NCI-H1436 treated with DMSO at 0.1 percent for 48 hours (cell line): ENCODE measurements at places on chromosomes 2 and 18.
A peak's percentile ranks its signal among the peaks of the same experiment; 100 is the strongest.

- DNase-seq: no peak
Measured at GRCh38 chr2:233433794-233434193, 79.5 kb downstream of the DGKD start.

DNA sequence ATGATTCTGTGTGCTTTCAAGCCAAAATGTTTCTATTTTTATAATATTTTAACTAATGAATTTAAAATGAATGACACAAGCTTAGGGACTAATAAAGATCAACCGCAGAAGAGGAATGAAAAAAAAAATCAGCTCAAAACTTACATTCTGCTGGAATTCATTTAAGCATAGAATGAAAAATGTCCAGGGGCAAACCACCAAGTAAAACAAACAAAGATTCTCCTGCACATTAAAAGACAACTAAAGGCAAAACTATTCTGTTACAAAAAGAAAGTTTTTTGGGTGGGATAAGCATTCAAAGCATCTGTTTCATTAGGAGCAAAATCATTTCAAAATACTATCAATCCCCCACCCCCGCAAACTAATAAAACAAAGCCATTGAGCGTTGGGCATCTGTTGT lies 99.3 kb upstream of the SOX11 start:
- no peak for DNase-seq

- no peak for DNase-seq
Measured at GRCh38 chr2:23510471-23510870, 125.5 kb downstream of the KLHL29 start.

GRCh38 chr2:974054-974453 lies 23.4 kb downstream of the SNTG2 start:
- DNase-seq: no peak

- DNase-seq: no peak
Measured at GRCh38 chr2:62822549-62822948, 117.0 kb downstream of the EHBP1 start.

DNA sequence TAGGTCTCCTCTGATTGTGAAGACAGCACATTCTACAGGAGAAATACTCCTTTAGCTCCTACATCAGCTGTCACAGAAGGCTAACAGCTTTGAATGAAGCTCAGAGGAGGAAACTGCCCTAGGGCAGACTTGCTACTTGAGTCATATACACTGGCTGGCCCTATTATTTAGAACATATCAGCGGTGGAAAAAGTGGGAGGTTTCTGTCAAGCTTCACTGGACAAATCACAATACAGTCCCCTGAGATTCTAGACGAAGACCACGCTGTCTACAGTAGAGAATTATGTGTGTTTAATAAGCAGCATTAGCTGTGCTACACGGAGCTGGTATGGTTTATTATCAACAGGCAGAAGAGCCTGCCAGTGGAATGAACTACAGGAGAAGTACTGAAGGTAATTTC lies 230.9 kb upstream of the FSIP2 start:
- DNase-seq: peak; percentile 80

GRCh38 chr2:3222636-3223035 lies 155.0 kb downstream of the EIPR1 start:
- no peak for DNase-seq

DNA sequence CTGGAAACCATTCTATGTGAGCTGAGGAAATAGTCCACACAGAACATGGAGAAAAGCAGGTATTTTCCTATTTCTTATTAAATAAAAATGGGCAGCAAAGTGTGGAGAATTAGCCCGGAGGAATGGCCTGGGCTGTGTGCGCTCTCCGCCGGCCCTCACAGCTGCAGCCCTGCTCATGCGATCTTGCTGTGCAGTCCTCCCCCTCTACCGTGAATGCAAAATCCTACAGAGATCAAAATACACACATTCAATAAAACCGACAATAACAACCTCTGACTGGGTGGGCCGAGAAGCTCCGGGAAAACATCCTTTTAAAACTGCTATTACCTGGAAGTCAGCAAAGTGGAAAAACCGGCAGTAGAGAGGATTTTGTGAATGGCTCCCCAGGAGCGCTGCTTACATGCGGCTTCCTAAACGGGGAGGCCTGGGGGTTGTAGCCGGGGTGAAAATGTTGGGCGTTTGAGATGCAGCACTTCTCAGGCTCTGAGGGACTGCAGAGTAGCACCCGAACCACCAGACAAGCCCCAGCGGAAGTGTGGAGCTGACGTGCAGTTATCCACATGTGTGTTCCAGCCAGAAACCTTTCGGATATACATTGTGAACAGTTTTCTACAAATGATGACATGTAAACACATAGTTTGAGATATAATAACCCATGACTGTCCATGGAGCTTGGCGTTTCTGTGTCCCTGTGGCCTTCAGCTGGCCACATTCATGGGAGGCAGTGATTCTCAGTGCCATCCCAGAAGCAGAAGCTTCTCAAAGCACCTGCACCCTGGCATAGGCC lies 94.2 kb upstream of the ALKAL2 start:
- no peak for DNase-seq

DNA sequence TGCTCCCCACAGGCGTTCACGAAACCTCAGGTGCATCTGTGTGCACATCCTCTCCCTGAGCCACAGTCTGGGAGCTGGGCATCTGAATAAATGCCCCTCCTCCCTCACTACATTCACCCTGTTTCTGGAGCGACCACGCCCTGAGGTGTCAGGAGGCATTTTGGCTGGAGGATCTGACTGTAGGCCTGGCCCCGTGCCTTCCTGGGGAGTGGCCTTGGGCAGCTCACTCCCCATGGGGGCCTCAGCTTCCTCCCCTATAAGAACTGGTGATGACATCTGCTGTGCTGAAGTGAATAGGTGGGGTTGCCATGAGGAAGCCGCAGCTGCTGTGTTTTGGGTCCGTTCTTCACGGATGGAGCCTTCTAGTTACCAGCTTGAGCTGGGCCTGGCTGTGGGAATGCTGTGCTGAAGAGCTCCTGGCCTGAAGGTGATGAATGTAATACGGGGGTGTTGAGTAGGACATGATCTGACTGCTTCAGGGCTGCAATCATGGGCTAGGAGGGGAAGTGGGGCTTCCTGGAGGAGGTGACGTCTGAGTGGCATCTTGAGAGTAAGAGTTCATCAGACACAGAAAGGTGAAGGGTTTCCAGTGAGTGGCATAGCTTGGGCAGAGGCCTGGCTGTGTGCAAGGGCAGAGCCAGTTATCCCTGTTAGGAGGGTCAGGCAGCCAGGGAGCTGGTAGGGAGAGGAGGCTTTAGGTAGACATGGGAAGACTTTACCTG lies 58.2 kb downstream of the GLI2 start:
- DNase-seq: no peak

DNA sequence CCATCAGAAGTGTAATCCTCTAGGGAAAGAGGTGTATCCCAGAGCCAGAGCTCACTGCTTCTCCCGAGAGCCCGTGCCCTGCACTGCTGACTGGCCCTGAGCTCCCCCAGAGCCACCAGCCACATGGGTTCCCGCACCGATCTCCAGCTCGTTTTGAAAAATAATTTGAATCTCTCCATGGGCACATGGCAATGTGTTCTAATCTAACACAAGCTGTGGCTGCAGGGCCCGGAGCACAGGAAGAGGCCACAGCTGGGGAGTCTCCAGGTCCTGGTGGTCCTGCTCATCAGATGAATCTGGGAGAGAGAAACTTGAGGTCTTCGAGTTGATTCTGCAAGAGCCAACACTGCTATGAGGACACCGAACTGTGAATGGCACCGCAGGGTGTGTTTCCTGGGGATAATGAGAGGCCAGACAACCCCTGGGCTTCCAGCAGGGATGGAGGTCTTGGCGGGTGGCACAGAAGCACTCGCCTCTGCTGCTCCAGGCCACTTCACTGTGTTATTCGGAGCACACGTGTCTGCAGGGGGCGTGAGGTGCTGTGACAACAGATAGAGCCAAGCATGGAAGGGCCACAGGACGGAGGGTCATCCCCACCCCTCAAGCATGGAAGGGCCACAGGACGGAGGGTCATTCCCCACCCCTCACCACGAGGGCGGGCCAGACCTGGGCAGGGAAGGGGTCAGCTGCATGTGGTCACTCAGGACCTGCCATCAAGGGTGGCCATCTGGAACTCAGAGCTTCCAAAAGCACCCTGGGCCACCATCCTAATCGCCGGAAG lies 196.8 kb downstream of the NDUFA10 start:
- no peak for DNase-seq

GRCh38 chr18:31243740-31244512 lies 74.0 kb upstream of the DSG1 start:
- DNase-seq: no peak

DNA sequence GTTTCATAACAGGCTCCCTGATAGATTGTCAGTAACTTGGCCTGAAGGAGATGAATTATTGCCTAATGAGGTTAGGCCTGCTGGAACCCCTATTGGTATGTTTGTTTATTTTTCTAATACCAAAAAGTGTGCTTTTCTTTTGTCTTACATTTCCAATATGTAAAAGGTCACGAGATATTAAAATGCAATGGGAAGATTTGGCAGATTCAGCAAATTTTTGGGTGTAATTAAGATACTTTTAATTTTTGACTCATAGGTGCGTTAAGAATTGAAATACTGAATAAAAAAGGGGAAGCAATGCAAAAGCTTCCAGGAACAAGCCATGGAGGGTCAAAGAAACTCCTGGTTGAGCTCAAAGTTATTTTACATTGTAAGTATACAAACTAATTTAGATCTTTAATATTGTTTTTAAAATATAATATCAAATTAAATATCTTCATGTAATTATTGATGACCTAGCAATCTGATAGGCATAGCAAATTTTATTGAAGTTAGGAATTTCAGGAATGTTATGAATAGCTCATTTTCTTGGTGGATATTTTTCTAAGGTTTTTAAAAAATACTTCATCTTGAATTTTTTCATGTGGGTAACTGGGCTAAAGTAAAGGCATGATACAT lies 52.1 kb downstream of the SMCHD1 start:
- no peak for DNase-seq

GRCh38 chr2:127649684-127650040 lies 3.7 kb downstream of the GPR17 start:
- DNase-seq: peak; percentile 7

GRCh38 chr2:233953087-233953801 lies 36.1 kb downstream of the TRPM8 start:
- DNase-seq: peak; percentile 64

DNA sequence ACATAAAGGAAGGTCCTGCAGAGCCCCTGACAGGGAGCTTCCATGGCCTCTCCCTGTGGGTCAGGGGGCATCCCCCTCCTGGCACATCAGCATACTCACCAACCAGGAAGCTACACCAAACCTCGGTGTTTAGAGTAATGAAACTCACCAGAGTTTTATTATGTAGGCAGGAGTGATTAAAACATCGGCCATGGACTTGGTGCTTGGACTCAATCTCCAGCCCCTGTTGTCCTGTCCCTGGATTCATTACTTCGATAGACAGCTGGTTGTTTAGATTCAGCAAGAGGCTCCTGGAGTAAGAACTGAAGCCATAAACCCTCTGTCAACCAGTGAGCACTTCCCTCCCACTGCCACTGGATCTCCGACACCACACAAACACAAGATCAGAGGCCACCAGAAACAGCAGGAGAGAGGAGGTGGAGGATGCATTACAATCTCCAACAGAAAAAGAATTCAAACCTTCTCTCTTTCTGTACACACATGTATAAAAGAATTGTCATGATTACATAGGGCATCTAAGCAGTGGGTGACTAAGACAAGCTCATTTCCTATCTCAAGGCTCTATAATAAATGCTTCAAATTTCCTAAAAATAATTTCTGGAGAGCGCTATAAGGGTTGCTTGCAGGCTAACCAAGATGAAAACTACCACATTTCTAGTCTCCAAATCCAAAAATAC lies 27.2 kb downstream of the TBC1D8 start:
- no peak for DNase-seq

GRCh38 chr2:173286153-173286809 lies 68.4 kb upstream of the CDCA7 start:
- DNase-seq: no peak

DNA sequence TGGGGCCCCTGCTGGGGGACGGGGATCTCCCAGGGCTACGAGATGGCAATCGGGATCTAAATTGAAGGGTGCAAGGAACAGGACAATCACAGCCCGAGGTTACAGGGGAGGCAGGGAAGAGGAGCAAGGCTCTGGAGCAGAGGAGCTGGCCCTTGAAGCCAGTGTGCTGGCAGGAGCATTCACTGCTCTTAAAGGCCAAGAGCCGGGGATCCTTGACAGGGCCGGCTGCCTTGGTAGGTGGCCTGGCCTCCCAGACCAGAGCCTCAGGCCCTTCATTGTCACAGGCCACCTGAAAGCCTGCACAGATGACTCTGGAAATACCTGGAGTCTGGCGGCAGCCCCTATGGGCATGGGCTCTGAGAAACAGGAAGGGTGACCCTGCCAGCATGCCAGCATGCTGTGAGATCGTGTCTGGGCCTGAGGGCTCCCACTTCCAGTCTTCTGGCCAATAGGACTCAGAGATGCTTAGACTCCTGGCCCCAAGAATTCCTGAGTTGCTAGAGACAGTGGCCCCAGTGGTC lies 38.7 kb downstream of the PDIA6 start:
- no peak for DNase-seq

- DNase-seq: no peak
Measured at GRCh38 chr2:216031960-216032689, 18.8 kb upstream of the MREG start.

DNA sequence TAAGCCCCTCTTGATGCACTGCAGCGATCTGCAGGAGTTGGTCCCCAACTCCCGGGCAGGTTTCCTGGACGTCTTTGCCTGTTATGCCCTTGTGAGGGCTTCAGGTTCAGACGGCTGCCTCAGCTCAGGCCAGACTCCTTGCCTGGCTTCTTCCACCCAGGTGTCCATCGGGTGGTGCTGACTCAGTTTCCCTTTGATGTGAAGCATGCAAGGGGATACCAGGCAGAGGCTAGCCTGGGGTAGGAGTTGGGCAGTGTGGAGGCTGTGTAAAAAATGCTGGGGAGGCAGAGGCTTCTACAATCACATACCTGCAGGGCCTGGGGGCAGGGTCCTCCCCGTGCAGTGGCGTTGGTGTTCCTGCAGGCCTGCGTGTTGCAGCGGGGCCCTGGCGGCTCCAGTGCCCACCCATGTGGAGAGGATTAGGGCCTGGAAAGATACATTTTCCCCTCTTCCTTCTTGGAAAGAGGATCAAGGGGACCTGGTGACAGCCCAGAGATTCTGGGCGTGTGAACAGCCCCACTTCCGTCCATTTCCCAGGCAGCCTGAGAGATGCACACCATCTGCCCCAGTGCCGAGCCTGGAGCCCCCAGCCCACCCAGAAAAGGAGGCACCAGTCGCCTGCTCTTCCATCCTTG lies 338.3 kb downstream of the DYSF start:
- no peak for DNase-seq

GRCh38 chr18:46366751-46367376 lies 262.7 kb downstream of the HAUS1 start:
- DNase-seq: no peak

- no peak for DNase-seq
Measured at GRCh38 chr2:174597009-174597344, 627 bp downstream of the WIPF1 start.

- no peak for DNase-seq
Measured at GRCh38 chr2:132790207-132790785, 120.3 kb upstream of the LYPD1 start.

DNA sequence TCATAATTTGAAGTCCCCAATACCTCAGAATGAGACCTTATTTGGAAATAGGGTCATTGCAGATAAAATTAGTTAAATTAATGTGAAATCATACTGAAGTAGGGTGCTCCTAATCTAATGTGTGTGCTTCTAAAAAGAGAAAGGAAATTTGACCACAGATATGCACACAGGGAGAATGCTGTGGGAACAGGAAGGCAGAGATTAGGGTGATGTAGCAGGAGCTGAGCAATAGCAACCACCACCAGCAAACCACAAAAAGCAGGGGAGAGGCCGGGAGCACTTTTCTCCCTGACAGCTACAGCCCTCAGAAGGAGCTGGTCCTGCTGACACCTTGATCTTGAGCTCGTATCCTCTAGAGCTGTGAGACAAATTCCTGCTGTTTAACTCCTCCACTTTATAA lies 24.6 kb upstream of the SCG2 start:
- no peak for DNase-seq
